ENCODE measurements at places on chromosomes 12 and 14. TPM values are rescaled to one million over a fixed set of nuclear protein-coding genes. Genes with fewer than 3 reads are reported as not detected.

DNA sequence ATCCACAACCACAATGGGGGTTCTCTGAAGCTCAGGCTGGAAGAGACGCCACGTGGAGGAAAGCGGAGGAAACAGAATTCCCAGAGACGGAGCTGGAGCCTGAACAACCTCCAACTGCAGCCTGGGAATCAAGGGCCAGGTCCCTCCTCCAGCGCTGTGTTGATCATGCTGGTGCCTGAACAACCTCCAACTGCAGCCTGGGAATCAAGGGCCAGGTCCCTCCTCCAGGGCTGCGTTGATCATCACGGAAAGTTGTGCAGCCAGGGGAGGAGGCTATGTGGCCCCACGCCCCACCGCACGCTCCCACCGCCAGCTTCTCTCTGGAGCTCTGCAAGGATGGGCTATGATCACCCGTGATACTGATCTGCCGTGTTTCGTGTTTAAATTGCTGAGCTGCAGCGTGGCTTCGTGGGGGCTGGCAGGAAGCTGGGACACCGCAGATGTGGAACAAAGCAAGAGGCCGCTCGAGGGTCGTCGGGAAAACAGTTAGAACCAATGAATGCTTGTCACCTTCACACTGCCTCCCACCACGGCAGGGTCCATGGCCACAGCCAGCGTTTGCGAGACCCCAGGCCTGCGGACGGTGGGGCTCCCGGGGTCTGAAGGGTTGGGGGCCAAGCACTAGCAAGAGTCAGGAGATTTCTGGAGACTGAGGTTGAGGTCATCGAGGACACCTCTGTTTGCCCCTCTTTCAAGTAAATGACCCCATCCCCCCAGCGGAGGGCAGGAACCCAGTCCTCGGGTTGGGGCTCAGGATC, 51.8 kb upstream of the FBRSL1 start:
- DNase-seq, result peak; percentile 39

GRCh38 chr14:100294963-100295330, 11.3 kb downstream of the SLC25A29 start:
- DNase-seq, result no peak

- no peak for DNase-seq
These were observed 62.8 kb downstream of the ANO4 start for GRCh38 chr12:100857418-100857817.

DNA sequence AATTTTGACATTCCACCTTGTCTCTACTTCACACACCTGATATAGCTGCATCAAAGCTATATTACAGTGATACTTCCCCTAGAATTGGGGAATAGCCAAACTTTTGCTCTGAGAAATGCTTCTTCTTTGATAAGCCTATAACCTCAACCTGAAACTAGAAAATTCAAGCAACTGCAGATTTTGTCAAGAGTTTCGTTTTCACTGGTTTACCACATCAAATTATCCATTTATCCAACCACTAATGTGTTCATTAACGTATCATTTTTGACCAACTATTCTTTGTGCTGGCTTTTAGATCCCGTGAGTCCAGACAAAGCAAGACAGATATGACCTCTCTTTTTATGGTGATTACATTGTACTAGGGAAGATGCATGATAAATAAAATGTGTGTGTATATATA, 13.5 kb upstream of the TAS2R46 start:
- no peak for DNase-seq

GRCh38 chr14:22577334-22577908, 11.6 kb downstream of the DAD1 start:
- no peak for DNase-seq

RXYLT1 gene
- 14.8 TPM for total RNA-seq

MIP gene
- total RNA-seq, result not detected
